Endodermal cell (in vitro differentiated cells): ENCODE measurements at places on chromosomes 2 and 18. TPM values are rescaled to one million over a fixed set of nuclear protein-coding genes. Genes with fewer than 3 reads are reported as not detected.
A peak's percentile ranks its signal among the peaks of the same experiment; 100 is the strongest.

GRCh38 chr2:159916511-159916910, 118.5 kb upstream of the CD302 start:
- no peak for DNase-seq

DNA sequence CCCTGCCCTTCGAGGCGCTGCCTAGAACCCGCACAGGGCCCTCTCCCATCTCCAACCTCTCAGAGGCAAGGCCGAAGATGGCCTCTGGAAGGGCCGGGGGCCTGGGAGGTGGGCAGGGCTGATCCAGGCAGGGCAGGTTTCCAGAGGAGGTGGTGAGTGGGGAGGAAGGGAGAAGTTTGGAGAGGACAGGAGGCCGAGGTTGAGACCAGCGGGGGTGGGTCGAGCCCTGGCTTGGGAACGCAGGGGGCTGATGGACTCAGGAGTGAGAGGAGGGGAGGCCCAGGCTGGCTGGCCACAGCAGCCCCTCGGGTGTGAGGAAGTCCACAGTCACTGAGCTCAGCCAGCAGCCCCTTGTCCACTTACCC, 10.5 kb downstream of the CAPN10 start:
- no peak for DNase-seq

GRCh38 chr2:231177156-231178025, 21.0 kb upstream of the ARMC9 start:
- DNase-seq = no peak

DNA sequence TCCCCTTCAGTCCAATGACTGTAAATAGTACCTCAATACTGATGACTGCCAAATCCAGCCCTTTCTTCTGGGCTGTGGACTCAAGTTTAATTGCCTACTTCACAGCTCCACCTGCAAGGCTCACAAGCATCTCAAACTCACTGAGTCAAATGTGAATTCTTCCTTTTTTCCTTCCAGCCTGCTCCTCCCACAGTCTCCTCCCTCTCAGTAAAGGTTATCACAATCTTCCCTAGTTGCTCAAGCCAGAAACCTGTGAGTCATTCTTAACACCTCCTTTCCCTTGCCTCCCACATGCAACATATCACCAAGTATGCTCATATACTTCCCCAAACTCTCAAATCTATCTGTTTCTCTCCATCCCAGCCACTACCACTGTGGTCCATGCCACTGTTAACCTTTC, 3.7 kb upstream of the MFSD6 start:
- peak; percentile 56 for DNase-seq

GREB1L gene
- total RNA-seq = 3.9 and 5.2 TPM in 2 replicates
